Activated naive CD8-positive, alpha-beta T cell treated with anti-CD3 and anti-CD28 coated beads, Interleukin-2, amount 10 ng/mL, durations not matched to agents 7 days and 5 days (primary cell): ENCODE measurements at places on chromosomes 7 and 10.
A peak's percentile ranks its signal among the peaks of the same experiment; 100 is the strongest.

DNA sequence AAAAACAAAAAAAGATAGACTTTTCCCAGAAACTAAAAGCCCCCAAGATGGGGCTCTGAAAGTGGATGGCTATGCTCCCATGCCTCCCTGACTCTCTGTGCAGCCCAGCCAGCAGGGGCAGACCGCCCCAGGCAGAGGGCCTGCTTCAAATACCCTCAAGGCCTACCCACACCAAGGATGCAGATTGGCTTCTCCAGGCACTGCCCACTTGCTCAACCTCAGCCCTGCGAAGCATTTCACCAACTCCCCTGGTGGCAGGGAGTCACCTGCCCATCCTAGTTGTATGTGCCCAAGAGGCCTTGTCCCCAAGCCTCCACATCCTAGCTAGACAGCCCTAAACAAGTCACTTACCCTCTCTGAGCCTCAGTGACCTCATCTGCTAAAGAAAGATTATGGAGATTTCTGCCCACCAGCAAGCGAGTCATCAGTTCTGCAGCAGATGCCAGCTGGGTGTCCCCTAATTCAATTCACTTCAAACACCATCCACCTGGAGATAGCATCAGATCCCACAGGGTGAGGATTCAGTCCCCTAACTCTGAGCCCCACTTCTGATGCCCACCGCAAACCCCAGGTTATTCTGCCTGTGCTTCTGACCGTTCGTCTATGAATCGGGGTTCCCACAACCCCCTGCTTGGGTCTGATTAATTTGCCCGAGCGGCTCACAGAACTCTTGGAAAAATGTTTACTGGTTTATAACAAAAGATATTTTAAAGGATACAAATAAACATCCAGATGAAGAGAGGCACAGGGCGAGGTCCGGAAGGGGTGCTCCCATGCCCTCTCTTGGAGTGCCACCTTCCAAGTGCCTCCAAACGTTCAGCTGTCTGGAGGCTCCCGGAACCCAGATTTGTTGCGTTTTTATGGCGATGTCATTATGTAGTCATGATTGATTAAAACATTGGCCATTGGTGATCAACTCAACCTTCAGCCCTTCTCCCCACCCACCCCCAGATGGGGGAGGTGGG lies 18.6 kb upstream of the ZMIZ1 start:
- peak; percentile 25 for DNase-seq

- no peak for DNase-seq
Measured at GRCh38 chr10:71765176-71765904, 8.0 kb downstream of the VSIR start.

DNA sequence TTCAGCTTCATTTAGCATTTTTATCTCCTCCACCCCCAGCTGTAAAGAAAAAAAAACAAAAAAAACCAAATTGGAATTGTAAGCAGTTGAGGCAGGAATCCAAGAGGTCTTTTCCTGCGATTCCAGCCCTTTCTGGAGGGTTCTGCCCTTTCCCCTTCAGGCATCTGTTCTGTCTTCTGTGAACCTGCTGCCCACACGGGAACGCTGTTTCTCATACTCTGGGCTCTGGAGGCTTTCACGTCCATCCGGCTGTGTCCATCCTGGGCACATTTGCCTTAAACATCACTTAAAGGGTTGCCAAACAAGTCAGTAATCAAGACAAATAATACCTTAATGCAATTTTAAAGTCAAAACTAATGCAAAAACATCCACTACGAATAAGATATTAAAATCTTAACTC lies 302.8 kb upstream of the PITRM1 start:
- DNase-seq: no peak

- peak; percentile 18 for DNase-seq
Measured at GRCh38 chr10:5547931-5548660, 23.3 kb downstream of the CALML3 start.

- no peak for DNase-seq
Measured at GRCh38 chr7:15836041-15836440, 149.6 kb upstream of the MEOX2 start.

- no peak for DNase-seq
Measured at GRCh38 chr7:129940329-129940728, 12.4 kb downstream of the UBE2H start.

DNA sequence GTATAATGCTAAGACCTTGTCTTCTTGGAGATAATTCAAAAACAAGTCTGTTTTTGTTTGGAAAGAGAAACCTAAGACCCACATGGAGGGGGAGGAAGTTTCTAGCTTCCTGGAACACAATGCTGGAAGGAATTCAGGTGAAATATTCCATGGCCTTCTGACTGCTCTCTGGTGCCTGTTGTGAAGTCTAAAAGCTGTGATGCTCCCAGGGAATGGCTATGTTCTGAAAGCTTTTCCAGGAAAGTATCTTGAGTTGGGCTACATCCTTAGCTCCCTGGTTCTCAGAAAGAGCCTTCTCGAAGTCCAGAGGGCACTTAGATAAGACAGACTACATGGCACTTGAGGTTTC lies 12.5 kb upstream of the PFKP start:
- no peak for DNase-seq

- no peak for DNase-seq
Measured at GRCh38 chr10:62805231-62806099, 945 bp downstream of the ADO start.

- DNase-seq: no peak
Measured at GRCh38 chr7:63073286-63073685, 925.4 kb upstream of the ZNF722 start.

DNA sequence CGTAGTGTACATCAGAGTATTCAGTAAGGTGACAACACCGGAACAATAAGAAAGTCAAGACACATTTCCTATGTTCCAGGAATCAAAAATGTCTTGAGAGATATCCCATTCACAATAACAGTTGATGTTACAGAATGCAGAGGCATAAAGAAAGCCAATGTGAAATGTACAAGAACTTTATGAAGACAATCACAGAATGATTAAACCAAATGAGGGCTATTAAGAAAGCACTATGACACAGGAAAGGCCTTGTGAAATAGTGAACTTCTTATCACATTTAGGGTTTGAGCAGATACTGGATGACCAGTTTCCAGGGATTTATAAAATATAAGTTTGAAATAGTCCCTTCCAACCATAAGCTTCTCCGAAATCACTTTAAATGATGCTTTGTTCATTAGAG lies 52.7 kb downstream of the VWDE start:
- DNase-seq: no peak

GRCh38 chr10:62147425-62147824 lies 121.2 kb downstream of the RTKN2 start:
- no peak for DNase-seq

DNA sequence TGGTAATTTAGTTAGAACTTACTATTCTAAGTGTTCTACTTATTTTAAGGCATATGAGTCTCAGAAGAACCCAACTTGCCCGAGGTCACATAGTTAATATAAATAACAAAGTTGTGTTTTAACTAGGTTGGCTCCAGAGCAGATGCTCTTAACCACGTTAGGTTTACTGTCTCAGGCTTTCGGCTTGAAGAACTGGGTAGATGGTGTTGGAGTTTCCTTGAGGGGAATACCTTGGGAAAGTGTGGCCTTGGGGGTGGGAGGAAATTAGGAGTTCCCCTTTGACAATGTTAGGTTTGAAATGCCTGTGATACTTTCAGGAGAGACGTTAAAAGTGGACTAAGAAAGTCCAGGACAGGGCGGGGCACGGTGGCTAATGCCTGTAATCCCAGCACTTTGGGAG lies 9.6 kb downstream of the ZNF398 start:
- DNase-seq: no peak

DNA sequence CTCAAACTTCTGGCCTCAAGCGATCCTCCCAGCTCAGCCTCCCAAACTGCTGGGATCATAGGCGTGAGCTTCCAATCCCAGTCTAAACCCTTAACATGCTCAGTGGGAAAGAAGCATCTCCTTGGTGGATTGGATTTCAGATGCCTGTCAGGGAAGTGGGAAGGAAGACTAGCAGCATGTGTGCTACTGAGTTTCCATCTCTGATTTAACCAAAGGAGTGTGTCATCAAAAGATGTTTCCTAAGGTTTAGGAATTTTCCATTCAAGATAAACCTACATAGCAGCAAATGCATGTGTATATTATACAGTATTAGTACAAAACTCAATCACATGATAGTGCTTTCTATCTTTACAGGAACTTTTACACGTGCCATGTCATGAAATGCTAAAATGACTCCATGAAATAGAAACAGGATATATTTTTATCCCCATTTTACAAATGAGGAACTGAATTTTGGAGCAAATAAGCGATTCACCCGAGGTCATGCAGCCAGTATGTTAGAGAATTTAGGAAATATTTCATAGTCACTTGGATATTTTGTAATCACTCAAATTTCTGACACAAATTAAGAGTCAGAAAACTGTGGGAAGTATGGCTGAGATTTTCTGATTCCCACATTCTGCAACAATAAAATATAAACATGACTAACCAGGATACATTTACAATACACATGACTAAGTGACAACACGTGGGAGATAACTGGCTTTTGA lies 11.4 kb upstream of the TMEM26 start:
- no peak for DNase-seq

DNA sequence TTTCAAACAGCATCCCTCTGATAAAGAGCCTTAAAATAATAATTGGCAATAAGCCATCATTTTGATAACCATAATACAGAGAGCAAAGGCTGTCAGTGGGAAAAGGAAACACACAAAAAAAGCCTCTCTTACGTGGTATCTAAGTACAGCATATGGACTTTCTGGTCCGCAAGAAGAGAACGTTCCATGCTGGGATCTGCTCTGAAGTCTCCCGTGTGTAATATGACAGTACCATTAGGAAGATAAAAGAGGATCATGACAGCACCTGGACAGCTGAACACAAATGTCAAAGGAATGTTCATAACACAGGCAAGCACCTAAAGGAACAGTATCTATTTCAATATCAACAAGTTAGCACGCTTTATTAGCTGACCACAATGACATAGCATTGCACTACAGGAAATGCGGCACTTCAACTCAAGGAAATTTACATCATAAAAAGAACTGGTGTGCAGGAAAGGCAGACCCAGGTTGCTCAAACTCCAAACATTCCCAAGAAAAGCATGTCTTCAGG lies 9.9 kb downstream of the DCLRE1A start:
- DNase-seq: no peak

DNA sequence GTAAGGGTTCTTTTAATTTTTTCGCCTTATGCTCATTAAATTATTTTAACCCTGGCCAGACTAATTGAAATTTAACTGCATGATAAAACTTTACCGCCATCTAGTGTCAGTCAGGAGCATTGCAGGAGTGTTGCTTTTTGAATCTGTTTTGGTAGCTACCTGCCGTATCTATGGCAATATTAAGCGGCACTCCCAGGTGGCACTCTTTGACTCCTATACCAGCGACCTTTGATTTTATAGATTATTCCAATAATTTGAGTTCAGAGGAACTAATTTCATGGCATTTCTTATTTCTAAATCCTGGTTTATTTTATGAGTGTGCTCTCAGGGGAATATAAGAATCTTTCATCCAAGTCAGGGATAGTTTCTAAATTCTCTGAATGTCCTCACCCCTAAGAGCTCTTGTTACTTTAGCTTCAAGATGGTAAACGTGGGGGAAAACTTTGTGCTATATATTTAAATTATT lies 198.9 kb downstream of the REEP3 start:
- DNase-seq: no peak

GRCh38 chr10:25666276-25666675 lies 267.8 kb upstream of the MYO3A start:
- no peak for DNase-seq

DNA sequence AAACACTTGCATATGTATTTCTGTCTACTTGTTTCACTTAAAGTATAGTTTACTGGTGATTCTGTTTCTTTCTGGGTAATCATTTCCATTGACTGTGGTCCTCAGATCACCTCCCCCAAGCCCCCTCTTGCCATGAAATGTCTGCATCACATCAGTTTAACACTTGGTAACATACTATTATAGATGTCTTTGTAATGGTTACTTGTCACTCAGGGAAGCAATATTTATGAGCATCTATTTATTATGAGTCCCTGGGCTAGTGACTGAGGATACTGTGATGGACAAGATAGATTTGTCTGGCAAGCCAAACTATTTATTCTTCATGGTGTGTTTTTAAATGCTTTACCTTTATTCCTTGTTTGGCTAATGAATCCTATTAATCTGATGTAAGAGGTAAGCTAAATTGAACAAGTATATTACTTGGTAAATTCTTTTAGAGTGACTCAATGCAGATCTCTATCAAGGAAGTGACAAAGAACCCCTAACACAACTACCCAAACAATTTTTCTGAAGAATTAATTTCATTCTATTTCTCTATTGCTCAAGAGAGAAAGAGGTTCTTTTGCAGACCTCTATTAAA lies 270.9 kb downstream of the RELN start:
- no peak for DNase-seq

- DNase-seq: no peak
Measured at GRCh38 chr7:64874562-64875250, 28.4 kb upstream of the ZNF273 start.

DNA sequence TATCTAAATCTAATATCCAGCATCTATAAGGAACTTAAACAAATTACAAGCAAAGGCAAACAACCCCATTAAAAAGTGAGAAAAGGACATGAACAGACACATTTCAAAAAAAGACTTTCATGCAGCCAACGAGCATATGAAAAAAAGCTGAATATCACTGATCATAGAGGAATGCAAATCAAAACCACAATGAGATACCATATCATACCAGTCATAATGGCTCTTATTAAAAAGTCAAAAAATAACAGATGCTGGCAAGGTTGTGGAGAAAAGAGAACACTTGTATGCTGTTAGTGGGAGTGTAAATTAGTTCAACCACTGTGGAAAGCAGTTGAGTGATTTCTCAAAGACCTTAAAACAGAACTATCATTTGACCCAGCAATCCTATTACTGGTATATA lies 334.4 kb upstream of the CACNA2D1 start:
- no peak for DNase-seq

DNA sequence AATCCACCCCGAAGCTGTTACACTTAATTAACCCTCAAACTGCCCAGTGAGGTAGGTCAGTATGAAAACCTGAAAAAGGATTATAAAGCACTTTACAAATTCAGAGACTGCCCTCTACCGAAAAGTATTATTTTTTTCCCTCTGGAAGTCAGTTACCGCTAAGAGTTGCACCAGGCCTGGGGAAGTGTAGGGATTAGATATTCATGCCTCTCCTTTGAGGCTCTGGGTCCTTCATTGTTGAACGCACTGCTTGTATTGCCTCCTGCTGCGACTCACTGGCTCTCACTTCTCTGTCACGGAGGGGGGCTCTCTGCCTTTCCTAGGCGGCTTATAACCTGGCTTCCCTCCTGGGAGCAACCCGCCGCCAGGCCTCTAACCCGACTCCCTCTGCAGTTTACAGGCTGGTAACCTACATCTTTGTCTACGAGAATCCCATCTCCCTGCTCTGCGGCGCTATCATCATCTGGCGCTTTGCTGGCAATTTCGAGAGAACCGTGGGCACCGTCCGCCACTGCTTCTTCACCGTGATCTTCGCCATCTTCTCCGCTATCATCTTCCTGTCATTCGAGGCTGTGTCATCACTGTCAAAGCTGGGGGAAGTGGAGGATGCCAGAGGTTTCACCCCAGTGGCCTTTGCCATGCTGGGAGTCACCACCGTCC lies 2.7 kb downstream of the RHBDD2 start:
- no peak for DNase-seq

GRCh38 chr7:99386584-99387238 lies 12.2 kb downstream of the ARPC1B start:
- DNase-seq: no peak
